ENCODE measurements at places on chromosomes 1 and 21. TPM values are rescaled to one million over a fixed set of nuclear protein-coding genes. Genes with fewer than 3 reads are reported as not detected.

Gene CD1C
- 1.9 TPM for total RNA-seq

- DNase-seq: no peak
Observed at GRCh38 chr1:51756290-51756689, 122.2 kb downstream of the NRDC start.

- DNase-seq: peak; percentile 22
Observed at GRCh38 chr1:164564378-164564777, 5.4 kb downstream of the PBX1 start.

DNA sequence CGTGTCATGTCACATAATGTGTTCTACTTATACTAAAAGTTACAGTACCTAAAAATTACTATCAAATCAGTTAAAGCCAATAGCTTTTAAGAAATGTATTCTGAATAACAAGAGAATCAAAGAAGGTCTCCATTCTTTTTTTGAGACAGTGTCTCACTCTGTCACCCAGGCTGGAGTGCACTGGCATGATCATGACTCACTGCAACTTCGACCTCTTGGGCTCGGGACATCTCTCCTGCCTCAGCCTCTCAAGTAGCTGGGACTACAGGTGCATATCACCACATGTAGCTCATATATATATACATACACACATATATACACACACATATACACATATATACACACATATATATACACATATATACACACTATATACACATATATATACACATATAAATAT lies 20.1 kb downstream of the COP1 start:
- DNase-seq: no peak

GRCh38 chr21:45179568-45180245 lies 105.3 kb downstream of the ADARB1 start:
- no peak for DNase-seq

- DNase-seq: no peak
Observed at GRCh38 chr1:98669355-98670296, 8.1 kb downstream of the SNX7 start.

- DNase-seq: no peak
Observed at GRCh38 chr1:203421246-203421645, 54.4 kb upstream of the PRELP start.

Gene TCHH
- not detected for total RNA-seq

Gene OR2T2
- total RNA-seq: not detected

DNA sequence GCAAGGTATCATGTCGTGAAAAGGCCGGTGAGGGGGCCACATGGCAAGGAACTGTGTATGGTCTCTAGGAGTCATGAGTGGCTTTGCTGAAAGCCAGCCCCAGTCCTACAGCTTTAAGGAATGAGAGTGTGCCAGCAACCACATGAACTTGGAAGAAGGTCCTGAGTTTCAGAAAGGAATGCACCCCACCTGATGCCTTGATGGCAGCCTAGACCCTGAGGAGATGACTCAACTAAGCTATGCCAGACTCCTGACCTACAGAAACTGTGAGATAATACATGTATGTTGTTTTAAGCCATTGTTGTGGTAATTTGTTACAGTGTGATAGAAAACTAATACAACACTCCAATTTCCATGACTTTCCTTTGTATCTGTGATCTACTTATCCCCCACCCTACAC lies 33.5 kb upstream of the AKT3 start:
- no peak for DNase-seq

Gene KRTAP19-6
- not detected for total RNA-seq

DNA sequence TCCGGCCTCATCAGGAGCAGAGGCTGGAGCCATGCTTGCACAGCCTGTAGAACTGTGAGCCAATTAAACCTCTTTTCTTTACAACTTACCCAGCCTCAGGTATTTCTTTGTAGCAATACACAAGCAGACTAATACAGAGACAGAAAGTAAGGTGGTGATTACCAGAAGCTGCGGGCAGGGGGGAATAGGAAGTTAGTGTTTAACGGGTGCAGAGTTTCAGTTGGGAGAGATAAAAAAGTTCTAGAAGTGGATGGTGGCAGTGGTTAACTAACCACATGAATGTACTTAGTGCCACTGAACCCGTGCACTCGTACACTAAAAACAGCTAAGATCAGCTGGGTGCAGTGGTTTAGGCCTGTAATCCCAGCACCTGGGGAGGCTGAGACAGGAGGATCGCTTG lies 80.4 kb upstream of the TARDBP start:
- no peak for DNase-seq

DNA sequence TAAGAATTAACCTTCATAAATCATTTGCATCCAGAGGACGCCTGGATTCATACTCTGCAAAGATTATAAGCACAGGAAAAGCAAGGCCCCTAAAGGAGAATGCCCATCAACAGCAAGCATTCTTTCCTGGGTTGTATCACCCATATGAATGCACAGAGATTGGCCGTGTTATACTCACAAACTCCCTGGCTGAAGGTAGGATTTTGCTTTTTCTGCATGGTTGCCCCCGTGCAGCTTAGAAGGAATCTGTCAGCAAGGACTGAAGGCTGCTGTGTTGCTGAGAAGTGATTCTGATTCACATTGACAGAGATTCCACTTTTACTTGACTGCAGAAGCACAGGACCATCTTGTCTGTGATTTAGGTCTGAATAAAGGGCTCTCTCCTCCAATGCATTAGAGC lies 283.0 kb downstream of the LRRIQ3 start:
- no peak for DNase-seq

Gene SPRR1A
- total RNA-seq: not detected

- DNase-seq: no peak
Observed at GRCh38 chr1:117540532-117540931, 65.3 kb upstream of the TENT5C start.

DNA sequence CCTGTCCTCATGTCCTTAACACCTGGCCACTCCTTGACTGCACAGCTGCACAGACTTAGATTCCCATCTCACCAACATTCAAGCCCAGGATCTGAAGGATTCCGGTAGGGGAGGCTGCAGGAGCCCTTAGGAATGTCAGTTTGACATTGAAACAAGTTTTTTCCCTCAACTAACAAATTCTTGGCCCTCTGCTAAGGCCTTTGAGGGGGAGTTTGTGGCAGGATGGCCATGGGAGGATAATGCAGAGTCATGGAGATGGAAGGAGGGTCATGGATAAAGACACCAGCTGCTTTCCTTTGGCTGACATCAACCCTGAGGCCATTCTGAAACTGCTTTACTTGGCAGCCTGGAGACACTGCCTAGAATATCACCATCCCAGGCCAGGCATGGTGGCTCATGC lies 63.4 kb upstream of the PPP2R5A start:
- DNase-seq: no peak

- DNase-seq: no peak
Observed at GRCh38 chr1:30817077-30817438, 59.5 kb upstream of the LAPTM5 start.

Gene PYHIN1
- total RNA-seq: 0.21 TPM
